ENCODE measurements at places on chromosomes 3 and 15.
A peak's percentile ranks its signal among the peaks of the same experiment; 100 is the strongest.

DNA sequence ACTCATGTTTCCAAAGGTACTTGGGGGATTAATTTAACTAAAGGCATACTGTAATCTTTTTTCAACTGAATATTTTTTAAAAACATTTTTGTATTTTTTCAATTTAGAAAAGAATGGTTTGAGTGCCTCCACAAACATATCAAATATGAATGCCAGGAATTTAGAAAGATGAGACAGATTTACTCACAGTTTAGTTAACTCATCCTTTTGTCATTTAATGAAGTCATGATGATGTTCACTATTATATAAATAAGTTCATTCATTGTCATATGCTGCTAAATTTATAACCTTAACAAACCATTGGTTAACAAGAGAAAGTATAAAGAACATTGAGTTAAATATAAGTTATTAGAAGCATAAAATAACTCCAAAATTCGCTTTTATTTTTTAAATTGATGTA, 50.0 kb downstream of the FGF7 start:
- DNase-seq: no peak

DNA sequence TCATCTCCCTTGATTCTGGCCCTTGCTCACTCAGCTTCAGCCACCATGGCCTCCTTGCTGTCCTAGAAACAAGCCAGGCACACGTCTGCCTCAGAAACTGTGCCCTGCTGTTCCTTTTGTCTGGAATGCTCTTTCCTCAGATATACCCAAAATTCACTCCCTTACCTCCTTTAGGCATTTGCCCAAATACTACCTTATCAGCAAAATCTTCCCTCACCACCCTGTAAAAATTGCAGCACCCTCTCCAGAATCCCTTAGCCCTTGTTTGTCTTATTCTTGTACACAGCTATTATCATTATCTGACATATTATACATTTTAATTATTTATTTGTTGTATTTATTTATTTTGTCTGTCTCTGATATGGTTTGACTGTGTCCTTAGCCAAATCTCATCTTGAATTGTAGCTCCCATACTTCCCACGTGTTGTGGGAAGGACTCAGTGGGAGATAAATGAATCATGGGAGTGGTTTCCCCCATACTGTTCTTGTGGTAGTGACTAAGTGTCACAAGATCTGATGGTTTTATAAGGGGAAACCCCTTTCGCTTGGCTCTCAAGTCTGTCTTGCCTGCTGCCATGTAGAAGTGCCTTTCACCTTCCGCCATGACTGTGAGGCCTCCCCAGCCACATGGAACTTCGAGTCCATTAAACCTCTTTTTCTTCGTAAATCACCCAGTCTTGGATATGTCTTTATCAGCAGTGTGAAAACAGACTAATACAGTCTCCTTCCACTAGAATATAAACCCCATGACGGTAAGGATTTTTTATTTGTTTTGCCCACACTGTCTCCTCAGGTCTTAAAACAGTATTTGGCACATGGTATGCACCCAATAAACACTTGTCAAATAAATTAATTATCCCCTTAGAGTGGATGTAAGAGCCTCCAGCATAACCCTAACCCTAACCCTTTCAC, 60.0 kb upstream of the STT3B start:
- DNase-seq: no peak

- DNase-seq: no peak
Observed at GRCh38 chr3:172296975-172297332, 151.3 kb downstream of the GHSR start.

GRCh38 chr3:142990721-142991120, 10.6 kb upstream of the U2SURP start:
- DNase-seq: no peak

DNA sequence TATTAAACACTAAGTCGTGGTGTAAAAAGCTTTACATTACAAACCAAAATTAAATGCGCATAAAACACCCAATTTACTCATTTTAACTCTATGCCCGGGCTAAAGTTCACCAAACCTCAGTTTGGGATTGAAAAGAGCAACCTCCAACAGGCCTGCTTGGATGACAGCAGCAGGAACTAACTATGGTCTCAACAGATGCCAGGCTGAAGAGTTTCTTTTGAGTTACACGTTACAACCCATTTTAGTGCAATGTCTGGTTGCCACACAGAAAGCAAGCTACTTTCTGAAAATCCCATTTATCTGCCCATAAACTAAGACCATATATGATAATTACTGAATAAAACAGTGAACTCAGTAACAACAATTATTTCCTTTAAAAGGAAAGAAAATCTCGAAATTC, 2.2 kb downstream of the SATB1 start:
- DNase-seq: no peak

- no peak for DNase-seq
Observed at GRCh38 chr3:113615976-113616375, 80.5 kb downstream of the USF3 start.

DNA sequence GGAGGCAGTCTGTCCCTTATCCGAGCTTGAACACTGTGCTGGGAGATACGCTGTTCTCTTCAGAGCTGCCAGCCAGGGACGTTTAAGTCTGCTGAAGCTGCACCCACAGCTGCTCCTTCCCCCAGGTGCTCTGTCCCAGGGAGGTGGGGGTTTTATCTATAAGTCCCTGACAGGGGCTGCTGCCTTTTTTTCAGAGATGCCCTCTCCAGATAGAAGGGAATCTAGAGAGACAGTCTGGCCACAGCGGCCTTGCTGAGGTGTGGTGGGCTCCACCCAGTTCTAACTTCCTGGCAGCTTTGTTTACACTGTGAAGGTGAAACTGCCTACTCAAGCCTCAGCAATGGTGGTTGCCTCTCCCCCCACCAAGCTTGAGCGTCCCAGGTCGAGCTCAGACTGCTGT, 319.9 kb upstream of the GRM7 start:
- DNase-seq: no peak

- DNase-seq: no peak
Observed at GRCh38 chr3:42742688-42743087, 30.4 kb downstream of the CCDC13 start.

DNA sequence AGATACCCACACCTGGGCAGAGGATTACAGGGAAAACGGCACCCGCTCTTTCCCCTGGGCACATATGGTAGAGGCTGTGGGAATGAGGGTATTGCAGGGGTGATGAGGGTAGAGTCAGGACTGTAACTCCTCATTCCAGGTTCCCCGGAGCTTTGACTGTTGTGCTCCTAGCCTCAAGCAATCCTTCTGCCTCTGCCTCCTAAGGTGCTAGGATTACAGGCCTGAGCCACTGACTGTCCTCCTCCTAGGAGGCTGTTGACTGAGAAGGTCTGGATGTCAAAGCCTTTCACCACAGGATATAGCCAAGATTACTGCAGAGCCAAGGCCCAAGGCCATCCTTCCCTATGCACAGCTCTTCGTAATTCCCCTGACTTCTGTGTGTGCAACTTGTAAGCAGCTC, 1.1 kb upstream of the MPI start:
- no peak for DNase-seq

GRCh38 chr3:75048650-75049049, 434.2 kb upstream of the CNTN3 start:
- no peak for DNase-seq

DNA sequence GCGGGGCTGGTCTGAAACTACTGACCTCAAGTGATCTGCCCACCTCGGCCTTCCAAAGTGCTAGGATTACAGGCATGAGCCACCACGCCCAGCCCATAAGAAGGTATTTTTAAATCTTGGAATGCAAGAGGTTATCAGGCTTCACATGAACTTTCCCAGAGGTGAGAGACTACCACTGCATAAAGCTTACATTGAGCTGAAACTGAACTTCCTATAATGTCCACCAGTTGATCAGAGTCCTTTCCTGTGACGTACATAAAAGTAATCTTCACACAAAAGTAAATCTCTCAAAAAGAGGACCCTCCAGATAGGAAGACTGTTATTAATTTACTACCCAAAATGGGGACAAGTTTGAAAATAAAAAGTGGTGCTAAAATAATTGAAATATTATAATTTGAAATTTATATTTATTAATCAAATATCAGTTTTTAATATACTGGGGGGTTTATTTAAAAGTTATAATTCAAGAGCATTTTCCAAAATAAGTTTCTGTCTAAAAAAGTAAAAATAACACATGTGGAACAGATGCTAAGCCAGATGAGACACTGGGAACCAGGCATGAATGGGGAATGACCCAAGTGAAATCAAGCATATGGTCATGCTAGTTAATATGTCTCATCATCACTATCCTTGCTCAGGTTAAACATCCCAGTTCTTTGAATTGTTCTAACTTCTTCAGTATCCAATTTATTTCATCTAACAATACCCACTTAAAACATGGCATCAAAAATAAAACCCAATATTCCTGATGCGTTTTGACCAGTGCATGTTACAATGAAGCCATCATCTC, 269.9 kb upstream of the UBE2E2 start:
- DNase-seq: no peak

GRCh38 chr3:66018057-66019033, 20.4 kb downstream of the MAGI1 start:
- DNase-seq: no peak

DNA sequence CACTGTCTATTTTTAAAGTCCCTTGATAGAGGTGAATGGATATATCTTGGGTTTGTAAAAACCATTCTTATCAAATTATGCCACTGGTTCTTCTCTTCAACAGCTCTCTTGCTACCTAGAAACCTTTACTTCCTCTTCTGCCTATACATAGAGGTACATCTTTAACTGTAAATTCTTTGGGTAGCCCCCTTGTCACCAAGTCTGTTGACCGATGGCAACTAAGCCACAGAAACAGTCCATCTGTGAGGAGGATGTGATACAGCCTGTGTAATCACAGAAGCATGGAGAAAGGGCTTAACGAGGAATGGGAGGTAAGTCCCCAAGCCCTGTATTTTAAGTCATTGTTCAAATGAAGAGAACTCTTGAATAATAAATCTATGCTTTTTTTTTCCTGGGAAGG, 246.5 kb upstream of the MDFIC2 start:
- DNase-seq: no peak

DNA sequence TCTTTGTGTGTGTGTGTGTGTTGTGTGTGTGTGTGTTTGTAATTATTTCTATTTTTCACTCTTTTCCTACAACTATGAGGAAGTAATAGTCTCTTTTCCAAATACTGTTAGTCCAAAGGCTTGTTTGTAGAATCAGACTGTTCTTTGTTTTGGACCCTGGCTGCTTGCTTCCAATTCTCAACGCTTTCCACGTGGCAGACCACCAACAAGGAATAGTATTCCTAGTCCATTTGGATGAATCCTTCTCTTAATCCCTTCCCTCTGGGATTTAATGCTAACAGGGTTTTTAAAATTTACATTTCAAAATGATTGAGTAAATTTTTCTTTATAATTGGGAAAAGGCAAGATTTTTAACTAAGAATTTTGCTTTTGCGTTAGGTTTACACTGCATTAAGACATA, 62.7 kb downstream of the ADAMTSL3 start:
- no peak for DNase-seq

DNA sequence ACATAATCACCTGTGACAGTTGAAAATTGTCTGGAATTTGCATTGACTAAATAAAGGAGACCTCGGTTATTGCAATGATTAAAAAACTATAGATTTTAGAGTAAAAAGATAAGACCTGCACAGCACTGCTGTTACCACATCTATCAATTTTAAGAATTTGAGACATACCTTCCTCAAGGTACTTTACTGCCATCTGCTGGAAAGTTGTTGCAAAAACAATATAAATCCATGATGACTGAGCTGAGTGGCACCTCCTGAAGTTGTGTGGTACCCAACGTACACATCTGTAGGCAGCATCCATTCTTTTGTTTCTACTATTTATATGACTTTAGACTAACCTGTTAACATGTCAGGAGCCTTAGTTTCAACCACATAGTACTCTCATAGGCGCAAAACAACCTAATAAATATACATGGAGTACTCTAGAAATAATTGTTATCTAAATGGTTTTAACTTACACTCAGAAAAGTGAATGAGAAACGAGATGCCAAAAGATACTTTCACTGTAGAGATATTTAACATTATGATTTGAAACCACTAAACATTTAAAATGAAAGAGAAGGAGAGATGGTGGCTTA, 106.7 kb downstream of the GHSR start:
- DNase-seq: no peak

DNA sequence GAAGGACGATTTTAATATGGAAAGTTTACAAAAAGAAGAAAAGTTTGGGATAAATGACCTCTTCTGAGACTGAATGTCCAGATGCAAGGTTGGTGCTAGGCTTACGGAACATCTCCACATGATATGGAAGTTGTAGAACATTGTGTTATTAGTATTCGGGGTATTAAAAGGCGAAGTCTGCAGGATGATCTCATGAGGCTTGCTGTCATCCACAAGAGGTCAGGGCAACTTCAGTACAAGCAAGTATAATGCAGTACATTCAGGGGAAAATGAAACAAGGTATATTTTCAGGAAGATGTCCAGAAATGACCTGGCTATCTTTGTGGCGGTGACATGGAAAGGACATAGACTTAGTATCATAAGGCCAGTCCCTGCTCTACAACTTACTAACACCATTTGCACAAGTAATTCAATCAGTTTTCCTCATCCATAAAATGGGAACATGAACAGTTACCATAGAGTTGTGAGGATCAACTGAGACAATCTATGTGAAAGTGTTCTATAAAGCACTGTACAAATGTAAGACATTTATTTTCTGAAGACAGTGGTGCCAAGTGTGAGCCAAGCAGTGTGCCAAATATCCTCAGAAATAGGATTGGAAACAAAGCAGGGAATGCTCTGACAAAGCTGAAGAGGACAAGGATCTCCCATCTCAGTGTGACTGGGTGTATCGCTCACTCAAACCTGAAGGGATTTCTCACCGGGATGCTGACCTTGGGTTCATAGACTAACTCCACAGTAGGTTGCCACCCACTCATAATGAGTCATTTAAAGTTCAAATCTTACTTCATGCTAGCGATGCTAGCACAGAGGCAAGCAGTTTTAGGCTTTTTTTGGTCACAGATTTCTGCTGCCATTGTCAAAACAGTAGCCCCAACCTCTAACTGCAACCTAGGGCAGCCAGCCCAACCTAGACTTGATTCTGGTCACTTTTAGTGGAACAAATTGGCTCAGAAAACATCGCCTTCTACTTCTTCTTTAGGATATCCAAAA, 118.3 kb downstream of the TIGIT start:
- DNase-seq: peak; percentile 19

DNA sequence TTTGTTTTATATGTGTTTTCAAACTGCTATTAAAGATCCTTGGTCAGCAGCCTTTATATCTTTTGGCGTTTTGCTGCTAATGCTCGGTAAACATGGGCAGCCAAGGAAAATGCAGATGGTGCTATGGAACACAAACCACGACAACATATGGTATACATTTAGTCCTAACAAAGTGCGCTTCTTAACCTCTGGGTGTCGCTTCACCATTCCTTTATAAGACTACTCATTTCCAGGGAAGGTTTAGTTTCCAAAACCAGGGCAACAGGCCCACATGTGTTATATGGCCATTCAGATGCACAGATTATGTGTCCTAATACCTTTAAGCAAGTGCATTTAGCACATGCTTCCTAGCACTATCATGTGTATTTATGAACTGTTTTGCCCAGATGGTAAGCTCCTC, 14.7 kb downstream of the SHOX2 start:
- DNase-seq: no peak

GRCh38 chr15:69664572-69665571, 212.3 kb downstream of the RPLP1 start:
- DNase-seq: no peak

GRCh38 chr3:120039642-120040610, 54.3 kb downstream of the GSK3B start:
- no peak for DNase-seq

Measured in amniotic stem cell (primary cell).